ENCODE measurements at places on chromosomes 1 and 21. TPM values are rescaled to one million over a fixed set of nuclear protein-coding genes. Genes with fewer than 3 reads are reported as not detected.

The ZSCAN20 gene
- total RNA-seq, result 9.0 TPM

The LRRIQ3 gene
- 1.8 TPM for total RNA-seq

The COL8A2 gene
- 0.26 TPM for total RNA-seq

The UBE4B gene
- total RNA-seq, result 27.6 TPM

The CNST gene
- total RNA-seq, result 16.4 TPM

The ADCY10 gene
- total RNA-seq, result not detected

The PLPPR4 gene
- 0.26 TPM for total RNA-seq

The NTMT2 gene
- not detected for total RNA-seq

The SDHB gene
- 157 TPM for total RNA-seq

GRCh38 chr1:38690790-38691449, 168.7 kb downstream of the RRAGC start:
- peak; percentile 16 for DNase-seq

GRCh38 chr1:58699011-58699762, 675 bp downstream of the MYSM1 start:
- peak; percentile 27 for DNase-seq

DNA sequence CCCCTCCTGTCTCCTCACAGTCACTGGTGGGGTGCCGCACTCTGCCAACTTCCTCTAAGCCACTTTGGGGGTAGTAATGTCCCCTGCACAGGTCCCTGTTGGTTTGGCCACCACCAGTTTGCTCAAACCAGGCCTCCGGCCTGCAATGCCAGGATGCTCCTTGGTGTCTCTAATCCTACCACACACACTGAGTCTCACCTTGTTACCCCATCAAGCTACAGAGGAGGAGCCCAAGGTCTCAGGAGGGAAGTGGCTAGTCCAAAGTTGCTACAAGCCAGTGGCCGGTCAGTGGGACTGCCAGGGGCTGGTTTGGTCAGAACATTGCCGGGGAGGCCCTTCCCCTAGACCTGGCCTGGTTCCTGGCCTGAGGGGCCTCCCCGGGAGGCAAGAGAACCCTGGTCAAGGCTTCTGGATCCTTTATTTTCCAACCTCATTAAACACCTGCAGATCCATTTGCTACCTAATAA, 21.5 kb upstream of the LRP8 start:
- DNase-seq, result no peak

- DNase-seq, result peak; percentile 67
These were observed 220.5 kb upstream of the B3GALT2 start for GRCh38 chr1:193406901-193407300.

GRCh38 chr1:41109310-41110197, 88.0 kb upstream of the SLFNL1 start:
- peak; percentile 88 for DNase-seq

DNA sequence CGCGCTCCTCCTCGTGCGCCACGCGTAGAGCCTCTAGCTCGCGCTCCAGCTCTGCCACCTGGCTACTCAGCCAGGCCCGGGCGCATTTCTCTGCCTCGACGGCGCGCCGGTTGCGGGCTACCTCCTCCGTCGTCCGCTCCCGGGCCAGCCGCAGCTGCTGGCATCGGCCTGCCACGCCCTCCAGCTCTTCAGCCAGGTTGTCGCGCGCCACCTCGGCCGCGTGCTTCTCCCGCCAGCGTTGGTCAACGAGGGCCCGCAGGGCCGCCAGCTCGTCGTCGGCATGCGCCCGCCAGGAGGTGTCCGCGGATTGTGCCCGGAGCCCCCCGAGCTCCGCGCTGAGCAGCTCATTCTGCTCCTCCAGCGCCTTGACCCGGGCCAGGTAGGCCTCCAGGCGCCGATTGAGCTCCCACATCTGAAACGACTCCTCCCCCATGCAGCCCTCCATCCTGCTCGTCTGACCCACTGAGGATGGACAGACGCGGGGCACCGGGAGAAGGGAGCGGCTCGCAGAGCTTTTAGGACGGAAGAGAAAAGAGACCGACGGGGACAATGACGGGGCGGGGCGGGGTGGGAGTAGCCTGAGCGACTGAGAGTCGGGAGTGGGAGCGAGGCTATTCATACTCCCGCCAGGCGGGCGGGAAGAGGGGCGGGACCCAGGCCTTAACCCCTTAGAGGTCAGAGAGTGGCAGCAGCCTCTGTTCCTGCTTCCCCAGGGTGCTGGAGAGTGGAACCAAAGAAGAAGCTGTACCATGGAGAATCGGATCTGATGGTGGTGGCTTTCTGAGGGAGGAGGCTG, at the start of gene NES:
Gene NES (minus strand): TSS at position 588 of the 796 bp plus-strand sequence. CDS start 143 bp downstream, at position 445.
- peak; percentile 89 for DNase-seq

DNA sequence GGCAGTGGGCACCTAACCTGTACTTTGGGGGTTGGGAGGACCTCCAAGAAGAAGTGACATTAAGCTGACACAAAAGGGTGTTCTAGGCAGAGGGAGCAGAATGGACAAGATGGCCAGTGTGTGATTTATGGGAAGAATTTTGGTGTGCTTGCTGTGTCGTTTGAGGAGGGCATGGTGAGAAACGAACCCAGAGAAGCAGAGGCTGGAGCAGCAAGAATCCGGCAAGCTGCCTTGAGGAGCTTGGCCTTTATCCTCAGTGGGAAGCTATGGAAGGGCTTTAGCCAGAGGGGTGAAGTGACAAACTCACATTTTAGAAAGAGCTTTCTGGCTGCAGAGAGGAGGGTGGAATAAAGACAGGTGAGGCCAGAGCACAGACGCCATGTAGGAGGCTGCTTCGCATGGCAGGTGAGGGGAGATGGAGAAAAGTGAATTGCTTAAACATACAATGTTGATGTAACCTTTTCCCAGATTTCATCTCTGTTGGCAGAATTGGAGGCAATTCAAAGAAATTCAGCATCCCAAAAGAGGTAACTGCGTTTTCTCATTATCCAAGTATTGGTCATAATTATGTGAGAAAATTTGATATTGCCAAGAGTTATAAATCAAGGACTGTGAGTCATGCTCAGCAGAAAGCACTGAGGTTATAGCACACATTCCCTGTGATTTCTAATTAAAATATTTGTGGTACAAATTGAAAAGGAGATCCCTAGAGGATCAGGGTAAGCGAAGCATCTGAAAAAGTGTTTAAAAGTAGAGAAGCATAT, 26.5 kb downstream of the TRIM45 start:
- peak; percentile 64 for DNase-seq

- no peak for DNase-seq
These were observed 95.4 kb downstream of the INTS7 start for GRCh38 chr1:211939876-211940468.

DNA sequence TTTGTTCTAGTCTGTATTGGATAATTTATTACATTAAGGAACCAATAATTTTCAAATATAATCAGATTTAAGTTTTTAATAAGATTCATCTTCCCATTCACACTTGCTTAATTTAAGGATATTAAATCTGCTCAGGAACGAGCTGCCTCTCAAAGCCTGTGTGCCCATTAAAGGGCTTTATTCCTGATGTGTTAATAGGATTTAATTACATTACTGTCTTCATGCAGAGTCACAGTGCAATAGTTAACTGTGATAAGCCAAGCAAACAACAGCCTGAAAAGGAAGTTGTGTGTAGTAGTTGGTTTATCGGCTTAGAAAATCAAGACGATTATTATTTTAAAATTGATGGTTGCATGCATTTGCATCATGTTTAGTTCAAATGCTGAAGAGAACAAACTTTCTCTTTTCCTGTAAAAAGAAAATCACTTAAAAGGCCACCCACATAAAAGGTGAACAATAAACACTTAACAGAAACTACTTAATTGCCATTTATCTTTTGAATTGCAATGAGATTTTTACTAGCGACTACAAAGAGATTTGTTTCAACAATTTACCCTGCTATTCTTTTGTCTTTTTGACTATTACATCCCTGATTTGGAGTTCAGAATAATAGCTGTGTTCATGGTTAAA, 174.6 kb downstream of the RWDD3 start:
- no peak for DNase-seq

DNA sequence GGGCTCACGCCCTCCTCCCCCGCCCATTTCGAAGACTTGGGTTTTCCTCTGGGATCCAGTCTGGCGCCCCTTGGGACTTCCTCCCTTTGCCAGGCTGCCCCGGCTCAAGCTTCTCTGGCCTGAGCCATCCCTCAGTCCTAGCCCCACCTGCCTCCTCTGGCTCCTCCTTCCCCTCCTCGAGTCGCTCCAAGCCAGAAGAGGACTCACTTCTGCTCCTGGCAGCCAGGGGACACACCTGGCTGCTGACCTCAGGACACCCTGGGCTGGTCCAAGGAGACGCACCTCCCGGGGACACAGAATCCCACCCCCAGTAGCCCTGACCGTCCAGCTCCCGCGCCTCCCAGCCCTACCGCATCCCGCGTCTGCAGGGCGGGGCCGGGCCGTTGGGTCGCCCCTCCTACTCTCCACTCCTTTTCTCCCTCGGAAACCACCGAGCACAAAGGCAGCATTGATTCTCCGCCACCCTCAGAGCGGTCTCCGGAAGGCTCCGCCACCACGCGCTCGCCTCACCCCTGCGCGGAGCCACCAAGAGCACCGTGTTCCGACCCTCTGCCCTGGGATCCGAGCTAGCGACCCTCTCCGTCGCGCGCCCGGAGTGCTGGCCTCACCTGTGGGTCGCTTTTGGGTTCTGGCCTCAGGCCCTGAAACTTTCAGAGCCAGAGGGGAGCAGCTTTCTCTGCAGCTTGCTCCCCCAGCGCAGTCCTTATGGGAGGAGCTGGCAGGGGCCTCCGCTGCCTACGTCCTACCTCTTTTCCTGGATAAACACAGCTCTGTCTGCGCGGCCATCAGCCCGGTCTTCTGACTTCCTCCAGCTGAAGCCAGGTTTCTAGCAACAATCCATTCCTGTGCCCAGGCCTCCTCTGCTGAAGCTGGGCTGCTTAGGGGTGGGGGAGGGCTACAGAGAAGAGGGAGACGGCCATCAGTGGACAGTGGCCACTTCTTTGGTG, at the start of gene C2CD4D:
Gene C2CD4D (minus strand): TSS at position 364 of the 947 bp plus-strand sequence. CDS start 831 bp downstream, outside the sequence.
- no peak for DNase-seq

DNA sequence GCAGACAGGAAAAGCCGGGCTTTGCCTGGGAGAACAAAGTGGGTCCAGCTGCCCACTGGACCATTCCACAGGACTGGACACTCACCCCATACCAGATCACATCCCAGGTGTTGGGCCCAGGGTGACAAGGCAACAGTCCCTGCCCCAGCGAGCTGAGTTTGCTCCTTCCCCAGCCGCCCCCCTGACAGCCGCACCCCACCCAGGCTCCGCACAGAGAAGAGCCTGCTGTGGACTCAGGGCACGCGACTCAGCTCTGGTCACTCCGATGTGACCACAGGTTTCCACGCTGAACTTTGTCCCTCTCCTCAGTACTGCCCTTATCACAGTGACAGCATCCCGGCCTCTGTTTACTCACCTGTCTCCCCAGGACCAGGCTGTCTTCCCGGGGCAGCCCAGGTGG, 1.2 kb downstream of the BMP8B start:
- no peak for DNase-seq

DNA sequence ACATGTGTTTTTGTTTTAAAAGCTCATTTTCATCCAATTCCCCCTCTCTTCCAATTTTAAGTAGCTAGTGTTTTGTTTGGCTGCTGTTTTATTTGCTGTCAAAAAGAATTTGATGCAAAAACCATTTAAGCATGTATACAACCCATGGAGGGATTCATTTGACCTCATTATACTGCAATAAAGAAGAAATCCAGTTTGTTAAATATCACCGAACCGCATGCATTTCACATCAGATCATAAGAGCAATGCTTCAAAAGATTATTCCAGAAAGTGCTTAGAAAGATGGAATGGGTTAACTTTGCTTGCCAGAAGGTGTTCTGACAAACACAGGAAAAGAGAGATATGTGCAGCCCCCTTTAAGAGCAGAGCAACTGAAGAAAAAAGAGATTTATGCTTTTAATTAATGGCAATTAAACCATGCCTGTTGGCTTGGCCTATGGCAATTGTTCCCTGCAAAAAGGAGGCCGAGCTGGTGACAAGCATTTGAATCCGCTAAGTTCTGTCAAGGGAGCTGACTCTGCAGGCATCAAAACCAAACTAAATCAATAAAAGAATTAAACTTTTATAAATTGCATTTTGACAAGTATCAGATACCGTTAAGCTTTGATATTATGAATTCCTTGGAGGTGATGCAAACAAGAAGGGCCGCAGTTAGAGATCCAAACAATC, 14.4 kb upstream of the BARHL2 start:
- DNase-seq, result no peak

DNA sequence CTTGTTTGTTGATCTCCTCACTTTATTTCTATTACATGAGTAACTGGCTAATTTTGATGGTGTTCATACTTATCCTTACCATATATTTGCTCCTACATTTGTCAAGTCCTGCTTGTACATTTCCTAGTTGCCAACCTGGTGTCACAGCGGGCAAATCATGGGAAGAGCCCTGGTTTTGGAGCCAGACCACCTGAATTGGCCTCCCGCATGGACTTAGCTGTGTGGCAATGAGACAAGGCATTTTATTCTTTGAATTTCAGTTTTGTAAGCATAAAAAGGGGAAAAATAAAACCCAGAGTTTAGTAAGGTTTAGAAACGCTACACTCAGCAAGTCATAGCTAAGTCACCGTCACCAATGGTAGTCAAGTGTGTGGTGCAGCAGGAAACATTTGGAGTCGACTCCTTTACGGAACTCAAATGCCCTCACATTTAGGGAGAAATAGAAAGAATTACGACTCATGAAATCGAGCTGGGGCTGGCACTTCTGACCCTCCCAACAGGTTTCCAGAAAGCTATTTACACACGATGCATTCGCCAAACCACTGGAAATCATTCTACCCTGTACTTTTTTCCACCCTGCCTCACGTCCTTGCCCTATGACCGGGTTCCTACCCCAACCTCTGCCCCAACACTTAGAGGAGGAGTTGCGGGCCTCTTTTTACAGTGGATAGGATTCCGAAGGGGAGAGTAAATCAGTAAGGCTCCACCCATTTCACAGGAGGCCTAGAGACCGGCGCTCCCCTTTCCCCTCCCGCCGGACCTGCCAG, 492 bp upstream of the PGM1 start:
- no peak for DNase-seq

DNA sequence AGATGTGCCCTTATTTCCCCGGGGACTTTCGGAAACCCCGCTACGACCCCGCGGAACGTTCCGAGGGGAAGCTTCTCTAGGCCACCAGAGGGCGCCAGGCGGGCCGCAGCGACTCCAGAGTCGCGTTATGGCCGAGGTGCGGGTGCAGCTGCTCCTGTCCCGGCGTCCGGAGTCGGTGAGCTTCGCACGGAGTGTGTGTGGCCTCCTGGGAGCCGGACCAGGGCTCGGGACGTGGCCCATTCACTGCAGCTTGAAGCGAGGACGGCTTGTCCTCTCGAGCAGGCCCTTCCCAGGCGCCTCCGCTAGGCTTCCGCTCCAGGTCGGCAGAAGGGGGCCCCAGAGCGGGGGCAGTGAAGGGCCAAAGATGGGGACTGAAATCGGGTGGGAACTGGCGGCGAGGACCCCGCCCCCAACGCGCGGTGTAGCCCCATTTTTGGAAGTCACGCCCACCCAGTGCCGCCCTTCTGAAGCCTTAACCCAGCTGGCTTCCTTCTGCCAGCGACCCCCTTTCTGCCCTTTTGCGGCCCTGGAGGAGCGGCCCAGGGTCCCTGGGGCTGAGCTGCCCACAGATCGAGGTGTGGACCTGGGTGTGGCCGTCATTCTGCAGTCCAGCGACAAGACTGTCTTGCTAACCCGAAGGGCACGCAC, at the start of gene NUDT17:
Gene NUDT17 (plus strand): TSS at position 117 of the 648 bp plus-strand sequence. CDS start 11 bp downstream, at position 128.
- DNase-seq, result peak; percentile 88

- no peak for DNase-seq
These were observed 429 bp downstream of the SRRM1 start for GRCh38 chr1:24643363-24644099.

Data from LHCN-M2 (cell line).